ENCODE measurements at places on chromosomes 3 and 15.

- DNase-seq, result no peak
These were observed 528.7 kb upstream of the TGFBR2 start for GRCh38 chr3:30077746-30078145.

DNA sequence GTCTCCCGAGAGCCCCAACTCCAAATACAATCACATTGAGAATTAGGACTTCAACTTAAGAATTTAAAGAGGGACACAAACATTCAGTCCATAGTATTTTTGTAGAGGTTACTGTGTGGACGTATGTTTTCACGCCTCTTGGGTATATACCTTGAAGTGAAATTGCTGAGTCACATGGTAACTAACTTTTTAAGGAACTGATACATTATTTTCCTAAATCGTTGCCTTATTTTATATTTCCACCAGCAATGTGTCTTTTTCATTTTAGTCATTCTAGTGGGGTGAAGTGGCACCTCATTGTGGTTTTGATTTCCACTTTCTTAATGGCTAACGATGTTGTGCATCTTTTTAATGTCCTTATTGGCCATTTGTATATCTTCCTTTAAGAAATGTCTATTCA, 11.8 kb downstream of the PARP15 start:
- no peak for DNase-seq

GRCh38 chr15:63491116-63491827, 13.1 kb upstream of the USP3 start:
- DNase-seq, result no peak

GRCh38 chr15:50675535-50676144, 11.0 kb downstream of the TRPM7 start:
- DNase-seq, result no peak

DNA sequence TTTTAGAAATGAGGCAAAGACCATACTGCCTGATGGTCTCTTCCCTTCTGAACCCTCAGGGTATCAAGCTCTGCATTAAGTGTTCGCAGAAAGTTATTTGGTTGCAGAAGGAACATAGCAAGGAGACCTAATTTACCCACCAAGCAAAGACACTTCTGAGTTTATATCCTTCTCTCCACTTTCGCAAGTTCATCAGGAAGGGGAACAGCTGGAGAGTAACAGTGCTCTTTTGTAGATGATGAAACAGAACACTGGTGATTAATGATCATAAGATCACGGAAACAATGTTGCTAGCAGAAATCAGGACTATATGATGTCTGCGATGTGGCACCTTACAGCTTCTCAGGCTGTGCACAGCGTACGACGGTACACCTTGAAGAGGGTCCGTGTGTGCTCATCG, 62.1 kb downstream of the NCEH1 start:
- DNase-seq, result no peak

DNA sequence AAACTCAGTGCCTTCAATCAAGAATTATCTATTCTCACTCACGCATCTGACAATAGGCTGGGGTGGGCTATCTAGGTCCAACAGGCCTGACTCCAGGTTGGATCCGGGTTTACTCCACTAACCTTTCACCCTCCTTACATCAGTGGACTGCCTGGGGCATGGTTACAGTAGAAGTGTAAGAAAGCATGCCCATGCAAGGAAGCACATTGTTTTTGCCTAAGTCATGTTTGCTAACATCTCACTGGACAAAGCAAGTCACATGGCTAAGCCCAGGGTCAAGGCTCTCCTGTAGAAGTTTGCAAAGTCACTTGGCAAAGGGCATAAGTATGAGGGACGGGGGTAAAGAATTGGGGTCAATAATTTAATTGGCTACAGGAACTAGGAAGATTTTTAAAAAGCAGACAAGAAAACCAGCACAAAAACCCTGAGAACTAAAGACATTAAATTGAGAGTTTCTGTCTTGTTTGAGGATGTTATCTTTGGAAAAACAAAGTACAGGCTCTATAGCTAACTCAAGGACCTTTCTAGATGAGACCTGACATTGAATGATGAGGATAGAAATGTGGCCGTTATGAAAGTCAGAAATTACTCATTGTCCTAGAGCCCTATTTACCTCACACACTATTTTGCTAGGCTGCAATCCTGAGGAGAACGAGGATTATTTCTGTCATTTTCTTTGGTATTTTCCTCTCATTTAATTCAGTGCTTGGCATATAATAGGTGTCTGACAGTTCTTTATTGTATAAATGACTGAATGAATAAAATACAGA, 214.2 kb downstream of the IL20RB start:
- DNase-seq, result no peak

DNA sequence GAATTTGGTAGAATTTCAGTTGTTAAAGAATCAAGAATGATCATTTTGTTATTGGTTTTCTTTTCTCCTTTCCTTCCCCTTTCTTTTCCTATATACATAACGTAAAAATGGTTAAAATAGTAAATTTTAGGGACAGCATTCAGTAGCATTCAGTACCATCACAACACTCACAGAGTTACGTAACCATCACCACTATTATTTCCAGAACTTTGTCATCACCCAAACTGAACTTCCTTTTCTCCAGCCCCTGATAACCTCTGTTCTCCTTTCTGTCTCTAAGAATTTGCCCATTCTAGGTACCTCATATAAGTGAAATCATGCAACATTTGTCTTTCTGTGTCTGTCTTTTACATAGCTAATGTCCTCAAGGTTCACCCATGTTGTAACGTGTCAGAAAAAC, 165.3 kb downstream of the AKAP13 start:
- DNase-seq, result no peak

GRCh38 chr3:120177151-120177550, 82.9 kb upstream of the GSK3B start:
- DNase-seq, result no peak

GRCh38 chr15:101087172-101087769, 164.6 kb downstream of the CHSY1 start:
- DNase-seq, result no peak

- no peak for DNase-seq
These were observed 183.6 kb downstream of the MCTP2 start for GRCh38 chr15:94414916-94415315.

DNA sequence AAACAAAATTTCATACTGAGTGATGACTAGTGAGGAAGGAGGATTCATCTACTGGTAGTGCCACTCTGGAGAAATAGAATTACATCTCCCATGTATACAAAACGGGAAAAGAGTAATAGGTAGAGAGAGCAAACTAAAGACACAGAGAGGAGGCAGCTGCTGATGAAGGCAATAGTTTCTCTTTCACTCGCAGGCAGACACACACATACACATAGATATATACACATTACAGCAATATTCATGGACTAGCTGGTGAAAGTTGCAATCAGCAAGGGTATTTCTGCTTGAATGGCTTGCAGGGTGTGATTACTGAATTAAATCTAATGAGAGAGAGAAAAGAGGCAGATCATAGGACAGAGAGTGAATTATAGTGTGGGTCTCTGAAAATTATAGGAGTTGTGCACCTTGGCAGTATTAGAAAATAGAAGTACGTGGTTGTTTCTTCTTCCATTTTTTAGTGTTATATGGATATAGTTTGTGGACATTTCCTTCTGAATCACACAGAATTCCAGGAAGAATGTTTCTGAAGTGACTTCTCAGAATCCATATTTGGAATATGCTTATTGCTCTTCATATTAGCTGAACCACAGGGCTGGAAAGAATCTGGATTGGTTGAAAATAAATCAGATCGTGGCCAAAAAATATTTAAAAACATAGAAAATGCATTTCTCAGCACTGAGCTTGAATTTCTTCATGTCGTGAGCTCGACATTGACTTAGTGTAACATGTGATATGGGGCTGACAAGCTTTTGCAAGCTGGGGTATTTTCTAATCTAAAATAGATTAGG, 991.2 kb downstream of the TUSC7 start:
- no peak for DNase-seq

GRCh38 chr15:60611592-60612346, 132.8 kb upstream of the ICE2 start:
- no peak for DNase-seq

GRCh38 chr3:66615643-66616301, 115.0 kb upstream of the LRIG1 start:
- DNase-seq, result no peak

DNA sequence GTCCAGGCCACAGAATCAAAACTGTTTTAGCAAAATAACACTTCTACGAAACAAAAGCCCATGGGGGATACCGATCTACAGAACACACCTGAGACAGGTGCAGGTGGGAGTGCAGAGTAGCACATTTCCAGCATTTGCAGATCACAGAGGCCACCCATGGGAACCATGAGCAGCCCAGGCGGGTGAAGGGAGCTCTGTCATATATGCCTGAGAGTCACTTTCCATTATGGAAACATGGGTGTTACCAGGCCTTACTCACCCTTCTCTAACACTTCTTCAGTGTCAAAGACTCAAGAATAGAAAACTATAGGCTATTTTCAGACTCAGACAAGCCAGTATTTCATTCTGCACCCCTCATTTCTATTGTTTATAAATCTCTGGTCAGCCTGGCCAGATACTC, 3.5 kb downstream of the PLA1A start:
- DNase-seq, result no peak

DNA sequence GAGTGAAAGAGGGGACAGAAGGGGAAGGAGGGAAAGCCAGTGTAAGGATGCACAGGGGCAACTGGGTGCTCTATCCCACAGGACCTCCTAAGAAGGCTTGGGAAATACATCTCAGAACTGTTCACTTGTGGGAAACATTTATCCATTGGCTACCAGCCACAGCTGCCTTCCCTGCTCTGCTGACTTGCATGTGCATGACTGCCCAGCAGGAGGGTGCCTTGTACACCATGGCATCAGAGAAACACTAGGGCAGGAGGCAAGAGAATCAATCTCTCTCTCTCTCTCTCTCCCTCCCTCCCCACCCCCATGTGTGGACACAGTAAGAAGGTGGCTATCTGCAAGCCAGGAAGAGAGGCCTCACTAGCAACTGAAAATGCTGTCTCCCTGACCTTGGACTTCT, 62.9 kb upstream of the ZBTB38 start:
- no peak for DNase-seq

DNA sequence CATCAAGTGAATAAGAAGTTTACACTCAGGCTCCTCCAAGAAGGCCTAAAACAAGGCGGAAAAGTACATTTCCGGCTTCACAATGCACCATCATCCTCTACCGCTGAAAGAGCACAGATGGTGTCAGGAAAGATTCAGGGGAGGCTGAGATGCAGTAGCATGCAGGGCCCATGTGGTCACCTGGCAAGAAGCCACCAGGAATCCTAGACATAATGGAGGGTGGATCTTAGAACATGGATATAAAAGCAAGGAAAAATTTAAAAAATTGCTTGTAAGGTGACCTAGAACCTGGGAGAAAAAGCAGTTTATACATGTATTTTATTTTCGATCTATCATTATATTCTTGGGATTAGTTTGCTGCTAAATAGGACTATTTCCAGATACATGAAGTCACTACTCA, 21.9 kb upstream of the OTOL1 start:
- DNase-seq, result no peak

DNA sequence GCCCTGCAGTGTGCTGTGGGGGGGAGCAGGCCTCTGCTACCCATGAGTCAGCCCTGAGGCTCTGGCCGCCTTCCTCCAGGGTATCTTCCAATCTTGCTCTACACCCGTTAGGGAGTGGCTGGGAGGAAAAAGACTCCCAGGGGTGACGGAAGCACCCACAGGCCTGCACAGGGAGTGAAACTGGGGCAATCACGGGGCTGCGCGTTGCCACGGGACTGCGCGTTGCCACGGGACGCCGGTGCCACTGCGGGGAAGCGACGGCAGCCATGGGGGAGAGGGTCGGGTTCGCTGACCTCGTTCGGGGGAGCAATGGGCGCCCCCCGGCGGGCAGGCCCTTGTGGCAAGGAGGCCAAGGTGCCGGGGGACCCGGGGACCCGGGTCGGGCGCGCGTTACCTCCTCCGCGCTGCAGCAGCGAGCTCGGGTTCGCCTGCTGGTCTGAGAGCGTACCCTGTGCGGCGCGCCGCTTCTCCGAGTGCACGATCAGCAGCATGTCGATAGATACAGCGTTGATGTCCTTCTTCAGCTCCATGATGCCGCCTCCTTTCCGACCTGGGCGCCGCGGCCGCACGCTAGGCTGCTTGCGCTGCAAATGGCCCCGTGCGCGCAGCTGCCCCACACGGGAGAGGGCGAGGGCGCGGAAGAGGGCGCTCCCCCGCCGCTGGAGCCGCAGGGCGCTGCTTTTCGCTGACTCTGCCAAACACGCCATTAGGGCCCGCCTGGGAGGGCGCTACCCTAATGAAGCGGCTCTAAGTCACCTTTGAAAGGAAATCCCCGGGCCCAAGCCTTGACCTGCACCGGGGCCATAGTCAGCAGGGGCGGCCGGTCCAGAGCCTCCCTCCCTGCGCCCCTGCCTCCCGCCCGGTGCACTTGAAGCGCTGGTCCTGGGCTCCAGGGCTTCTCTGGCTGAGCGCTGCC, at the start of gene KY:
KY (minus strand) TSS at position 592 of the 916 bp plus-strand sequence; CDS start at position 530, 62 bp downstream.
- no peak for DNase-seq

DNA sequence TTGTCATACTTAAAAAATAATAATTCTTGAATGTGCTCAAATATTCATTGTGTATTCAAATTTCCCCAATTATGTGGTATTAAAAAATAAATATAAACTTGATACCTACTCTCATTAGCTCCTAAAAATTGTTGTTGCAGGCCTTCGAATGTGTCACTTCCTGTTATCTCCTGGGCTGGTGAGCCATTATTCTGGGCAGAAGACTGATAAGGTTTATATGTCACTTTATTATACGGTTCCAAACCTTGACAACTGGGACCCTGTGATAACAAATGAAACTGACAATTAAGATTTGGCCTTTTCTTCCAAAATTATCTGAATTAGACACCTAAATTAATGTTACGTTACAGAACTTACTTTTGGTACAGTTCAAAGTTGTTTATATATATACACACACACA, 15.0 kb downstream of the CEP152 start:
- DNase-seq, result no peak
